ENCODE measurements at places on chromosomes 16 and 17. TPM values are rescaled to one million over a fixed set of nuclear protein-coding genes. Genes with fewer than 3 reads are reported as not detected.

The MTMR4 gene
- 41.6 TPM for total RNA-seq

The KLHL10 gene
- total RNA-seq = not detected

The SDR42E1 gene
- total RNA-seq = under 0.01 TPM

The CCL8 gene
- total RNA-seq = not detected

The CLTC gene
- 188 TPM for total RNA-seq

The ACTG1 gene
- 2,875 TPM for total RNA-seq

The KRT12 gene
- not detected for total RNA-seq

GRCh38 chr16:14458576-14458975 lies 171.5 kb downstream of the PARN start:
- H3K27ac ChIP-seq = no peak overlapping the region
- H3K4me1 ChIP-seq = no peaks in the 10 kb centered on the region

- peak overlapping the region; percentile 82 for H3K4me3 ChIP-seq
- no peaks in the 10 kb centered on the region for H3K4me1 ChIP-seq
- peaks cover 27% of the 10 kb centered on the region for H3K36me3 ChIP-seq
- H3K27ac ChIP-seq = peak overlapping the region; percentile 79
Observed at GRCh38 chr16:31094088-31094423, 541 bp downstream of the VKORC1 start.

GRCh38 chr17:8953156-8953885 lies 12.2 kb downstream of the PIK3R5 start:
- H3K36me3 ChIP-seq = no peaks in the 10 kb centered on the region
- no peak overlapping the region for H3K4me3 ChIP-seq
- H3K4me1 ChIP-seq = no peaks in the 10 kb centered on the region

DNA sequence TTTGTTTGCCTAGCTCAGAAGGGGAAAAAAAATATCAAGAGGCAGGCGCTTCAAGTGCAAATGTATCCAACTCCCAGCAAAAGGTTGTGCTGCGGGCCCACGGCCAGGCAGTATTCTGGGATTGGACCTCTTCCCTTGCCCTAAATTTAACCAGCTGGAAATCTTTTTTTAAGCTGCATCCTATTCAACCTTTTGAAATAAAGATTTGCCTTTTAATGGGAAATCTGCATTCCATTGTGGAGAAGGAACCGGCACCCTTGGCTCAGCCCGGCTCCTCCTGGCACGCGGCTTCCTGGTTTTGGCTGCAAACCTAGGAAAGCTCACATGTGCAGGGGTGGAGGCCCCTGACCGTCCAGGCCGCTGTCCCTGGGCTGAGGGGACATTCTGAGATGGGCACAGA lies 38.8 kb upstream of the ENPP7 start:
- no peaks in the 10 kb centered on the region for H3K4me1 ChIP-seq
- no peaks in the 10 kb centered on the region for H3K36me3 ChIP-seq
- no peak overlapping the region for H3K27ac ChIP-seq
- DNase-seq = peak; percentile 15
- H3K27me3 ChIP-seq = peaks cover 30% of the 10 kb centered on the region

GRCh38 chr16:716200-716568 lies 1.3 kb downstream of the METRN start:
- no peaks in the 10 kb centered on the region for H3K36me3 ChIP-seq
- H3K4me1 ChIP-seq = peaks cover 74% of the 10 kb centered on the region
- H3K4me3 ChIP-seq = peak overlapping the region; percentile 63
- no peaks in the 10 kb centered on the region for H3K27me3 ChIP-seq
- peak; percentile 38 for DNase-seq
- H3K27ac ChIP-seq = peak overlapping the region; percentile 88

DNA sequence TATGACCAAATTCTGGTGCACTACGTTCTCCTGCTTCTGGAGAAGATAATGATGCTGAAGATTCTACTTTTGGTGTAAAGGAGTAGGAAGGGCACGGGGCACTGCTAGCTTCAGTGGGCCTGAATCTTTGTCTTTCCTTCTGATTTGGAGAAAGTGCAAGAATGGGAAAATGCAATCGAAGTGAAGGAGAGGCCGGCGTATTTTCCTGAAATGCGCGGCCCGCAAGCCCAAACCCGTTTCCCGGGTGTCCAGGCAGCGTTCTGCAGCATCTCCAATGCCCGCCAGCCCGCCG lies 372 bp upstream of the NDE1 start:
- no peaks in the 10 kb centered on the region for H3K4me1 ChIP-seq
- peak overlapping the region; percentile 23 for H3K4me3 ChIP-seq
- no peaks in the 10 kb centered on the region for H3K27me3 ChIP-seq
- H3K36me3 ChIP-seq = peaks cover 9% of the 10 kb centered on the region
- H3K27ac ChIP-seq = peak overlapping the region; percentile 97

- no peaks in the 10 kb centered on the region for H3K4me1 ChIP-seq
- H3K36me3 ChIP-seq = no peaks in the 10 kb centered on the region
- H3K4me3 ChIP-seq = no peak overlapping the region
Observed at GRCh38 chr17:58281511-58282011, 826 bp upstream of the MPO start.

GRCh38 chr16:48676836-48677235 lies 66.9 kb upstream of the N4BP1 start:
- no peaks in the 10 kb centered on the region for H3K36me3 ChIP-seq
- no peaks in the 10 kb centered on the region for H3K4me1 ChIP-seq
- H3K27ac ChIP-seq = no peak overlapping the region
- no peak for DNase-seq

GRCh38 chr17:73010414-73010813 lies 82.1 kb downstream of the SLC39A11 start:
- H3K4me1 ChIP-seq = peaks cover 20% of the 10 kb centered on the region
- H3K4me3 ChIP-seq = no peak overlapping the region
- H3K36me3 ChIP-seq = no peaks in the 10 kb centered on the region
- no peak for DNase-seq

GRCh38 chr16:88831838-88832237 lies 20.1 kb upstream of the APRT start:
- no peaks in the 10 kb centered on the region for H3K36me3 ChIP-seq
- DNase-seq = no peak
- H3K27me3 ChIP-seq = no peaks in the 10 kb centered on the region
- H3K4me1 ChIP-seq = no peaks in the 10 kb centered on the region
- no peak overlapping the region for H3K4me3 ChIP-seq

DNA sequence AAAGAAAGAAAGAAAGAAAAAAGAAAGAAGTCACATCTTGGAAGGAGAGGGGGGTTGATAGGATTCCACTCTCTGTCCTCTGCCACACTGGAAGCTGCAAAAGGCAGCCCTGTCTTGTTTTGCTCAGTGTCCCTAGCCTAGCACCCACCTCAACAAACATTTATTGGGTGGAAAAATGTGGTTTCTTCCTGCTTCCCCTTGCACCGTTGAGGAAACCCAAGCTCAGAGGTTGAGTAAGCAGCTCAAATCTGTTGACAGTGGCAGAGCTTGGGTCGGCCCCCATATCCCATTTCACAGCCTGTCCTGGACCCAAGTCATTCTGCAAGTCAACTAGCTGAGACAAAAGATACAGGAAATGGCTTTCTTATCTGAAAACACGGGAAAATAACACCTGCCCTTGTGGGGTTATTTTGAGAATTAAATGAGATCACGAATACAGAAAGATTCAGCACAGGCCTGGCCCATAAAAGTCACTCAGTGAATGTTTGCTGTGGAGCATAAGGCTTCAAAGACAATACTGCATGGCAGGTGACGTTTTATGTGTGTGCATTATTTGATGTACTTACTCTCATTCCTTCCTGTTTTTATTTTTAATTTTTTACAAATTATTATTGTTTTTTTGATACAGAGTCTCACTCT lies 63.6 kb downstream of the SCNN1B start:
- H3K36me3 ChIP-seq = no peaks in the 10 kb centered on the region
- H3K4me1 ChIP-seq = no peaks in the 10 kb centered on the region
- no peaks in the 10 kb centered on the region for H3K27me3 ChIP-seq
- no peak overlapping the region for H3K27ac ChIP-seq

DNA sequence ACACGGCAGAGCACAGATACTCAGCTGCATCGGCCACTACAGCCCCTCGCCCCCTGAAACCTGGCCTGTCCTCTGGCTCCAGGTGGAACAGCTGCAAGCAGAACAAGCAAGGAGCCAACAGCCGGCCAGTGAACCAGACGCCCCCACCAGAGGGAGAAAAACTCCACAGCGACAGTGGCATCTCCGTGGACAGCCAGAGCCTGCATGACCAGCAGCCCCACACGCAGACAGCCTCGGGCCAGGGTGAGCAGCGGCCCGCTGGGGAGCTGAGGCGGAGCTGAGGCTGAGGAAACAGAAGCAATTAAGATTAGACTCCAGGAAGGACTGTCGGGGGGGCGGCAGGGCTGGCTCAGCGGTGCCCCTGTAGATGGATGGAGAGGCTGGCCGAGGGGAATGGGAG lies 16.7 kb downstream of the NGFR start:
- H3K36me3 ChIP-seq = no peaks in the 10 kb centered on the region
- H3K4me3 ChIP-seq = no peak overlapping the region
- DNase-seq = no peak
- H3K27ac ChIP-seq = peak overlapping the region; percentile 11
- H3K4me1 ChIP-seq = peaks cover 62% of the 10 kb centered on the region

DNA sequence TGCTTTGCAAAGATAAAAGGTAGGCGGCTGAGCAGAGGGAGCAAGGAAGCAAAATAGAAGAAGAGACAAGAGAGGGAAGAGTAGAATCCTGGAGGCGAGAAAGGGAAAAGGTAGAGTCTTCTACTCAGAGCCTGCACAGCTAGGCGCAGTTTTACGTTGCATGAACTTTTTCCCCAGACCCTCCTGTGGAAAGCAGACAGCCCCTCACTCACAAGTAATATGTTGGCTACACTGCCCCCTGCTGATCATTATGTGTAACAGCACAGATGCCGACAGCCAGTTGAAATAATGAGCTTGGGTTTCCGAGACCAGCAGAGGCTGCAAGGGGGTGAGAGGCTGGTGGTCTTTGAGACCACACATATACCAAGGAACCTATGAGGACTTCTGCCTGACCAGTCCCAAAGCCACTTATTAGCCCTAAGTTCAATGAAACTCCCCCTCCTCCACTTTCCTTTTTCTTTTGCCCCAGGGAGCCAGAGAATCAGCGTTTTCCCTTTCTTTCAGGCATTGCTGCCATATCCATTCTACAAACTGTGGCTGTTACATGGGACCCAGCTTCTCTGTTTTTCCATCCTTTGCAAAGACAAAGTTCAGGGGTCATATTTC lies 22.5 kb upstream of the CMTR2 start:
- no peaks in the 10 kb centered on the region for H3K27me3 ChIP-seq
- no peaks in the 10 kb centered on the region for H3K4me1 ChIP-seq
- H3K4me3 ChIP-seq = no peak overlapping the region
- DNase-seq = no peak
- no peaks in the 10 kb centered on the region for H3K36me3 ChIP-seq

GRCh38 chr16:67805718-67806427 lies 487 bp downstream of the RANBP10 start:
- peaks cover 31% of the 10 kb centered on the region for H3K36me3 ChIP-seq
- H3K4me1 ChIP-seq = peaks cover 23% of the 10 kb centered on the region
- H3K4me3 ChIP-seq = peak overlapping the region; percentile 85
- H3K27ac ChIP-seq = peak overlapping the region; percentile 82
- H3K27me3 ChIP-seq = no peaks in the 10 kb centered on the region

DNA sequence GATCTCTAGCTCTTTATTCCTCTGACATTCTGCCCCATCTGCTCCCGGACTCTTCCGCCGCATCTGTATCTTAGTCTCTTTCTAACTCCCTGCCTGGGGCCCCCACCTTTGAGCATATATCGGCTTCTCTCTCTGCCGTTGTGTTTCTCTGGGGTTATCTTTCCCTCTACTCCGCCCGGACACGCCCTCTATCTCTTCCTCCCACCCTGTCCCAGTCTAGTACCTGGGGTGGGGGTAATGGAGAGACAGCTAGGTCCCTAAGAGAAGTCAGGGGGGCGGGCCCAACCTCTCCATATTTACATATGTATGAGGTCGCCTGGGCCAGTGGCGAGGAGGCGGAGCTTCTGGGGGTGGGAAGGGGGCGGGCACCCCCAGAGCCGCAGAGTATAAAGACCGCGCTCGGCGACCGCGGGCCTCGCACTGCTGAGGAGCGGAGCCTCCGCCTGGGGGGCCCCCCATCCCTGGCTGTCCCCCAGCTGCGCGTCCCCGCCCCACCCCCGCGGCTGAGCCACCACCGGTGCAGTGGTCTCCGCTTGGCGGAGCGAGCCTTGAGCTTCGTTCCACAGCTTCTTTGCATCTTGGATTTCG lies at the start of gene ATP1B2:
TSS of gene ATP1B2 (plus strand) at position 418 of the 588 bp plus-strand sequence. CDS start 593 bp downstream, outside the sequence.
- peak within 1 kb of the TSS; percentile 84 for H3K27ac ChIP-seq
- H3K4me1 ChIP-seq = peaks cover 16% of the 10 kb centered on the region
- DNase-seq = peak; percentile 24
- H3K4me3 ChIP-seq = peak within 1 kb of the TSS; percentile 62
- peaks cover 45% of the 10 kb centered on the region for H3K27me3 ChIP-seq
- no peaks in the 10 kb centered on the region for H3K36me3 ChIP-seq

DNA sequence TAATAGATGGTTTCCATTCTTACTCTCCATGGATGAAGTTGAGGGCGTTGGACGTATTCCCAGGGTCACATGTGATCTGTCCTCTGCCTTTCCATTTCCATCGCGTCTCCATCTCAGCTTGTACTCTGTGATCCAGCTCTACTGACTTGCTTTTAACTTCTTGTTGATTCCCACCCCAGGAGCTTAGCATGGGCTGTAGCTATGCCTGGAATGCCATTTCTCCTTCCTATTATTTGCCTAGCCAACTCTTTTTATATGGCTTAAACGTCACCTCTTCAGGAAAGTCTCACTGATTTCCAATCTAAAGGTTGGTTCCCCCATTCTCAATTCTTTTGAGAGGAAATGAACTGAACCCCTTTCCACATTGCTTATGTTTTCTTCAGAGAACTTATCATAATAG lies 475.9 kb downstream of the XYLT1 start:
- H3K27ac ChIP-seq = no peak overlapping the region
- no peaks in the 10 kb centered on the region for H3K27me3 ChIP-seq
- no peaks in the 10 kb centered on the region for H3K36me3 ChIP-seq
- H3K4me3 ChIP-seq = no peak overlapping the region
- peaks cover 3% of the 10 kb centered on the region for H3K4me1 ChIP-seq

DNA sequence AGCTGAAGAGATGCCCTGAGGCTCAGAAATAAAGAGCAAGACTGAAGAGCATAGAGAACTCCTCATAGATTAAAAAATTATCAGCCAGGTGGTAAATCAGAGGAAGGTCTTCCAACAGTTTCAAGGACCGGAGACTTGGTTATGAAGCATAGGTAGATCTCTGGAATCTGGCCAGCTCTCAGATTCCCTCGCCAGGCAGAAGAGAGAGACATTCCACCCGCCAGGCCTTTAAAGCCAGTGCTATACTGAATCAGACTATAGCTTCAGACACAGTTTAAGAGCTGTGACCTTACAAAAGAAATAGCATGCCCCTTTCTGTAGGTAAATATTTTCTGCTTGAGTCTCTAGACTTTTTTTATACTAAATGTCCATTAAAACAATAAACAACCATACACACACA lies 70.3 kb downstream of the NFATC3 start:
- no peak overlapping the region for H3K4me3 ChIP-seq
- no peak overlapping the region for H3K27ac ChIP-seq
- H3K4me1 ChIP-seq = no peaks in the 10 kb centered on the region
- peaks cover 7% of the 10 kb centered on the region for H3K36me3 ChIP-seq
- DNase-seq = no peak
